Kidney capillary endothelial cell (primary cell): ENCODE measurements at places on chromosomes 16 and 17.

DNA sequence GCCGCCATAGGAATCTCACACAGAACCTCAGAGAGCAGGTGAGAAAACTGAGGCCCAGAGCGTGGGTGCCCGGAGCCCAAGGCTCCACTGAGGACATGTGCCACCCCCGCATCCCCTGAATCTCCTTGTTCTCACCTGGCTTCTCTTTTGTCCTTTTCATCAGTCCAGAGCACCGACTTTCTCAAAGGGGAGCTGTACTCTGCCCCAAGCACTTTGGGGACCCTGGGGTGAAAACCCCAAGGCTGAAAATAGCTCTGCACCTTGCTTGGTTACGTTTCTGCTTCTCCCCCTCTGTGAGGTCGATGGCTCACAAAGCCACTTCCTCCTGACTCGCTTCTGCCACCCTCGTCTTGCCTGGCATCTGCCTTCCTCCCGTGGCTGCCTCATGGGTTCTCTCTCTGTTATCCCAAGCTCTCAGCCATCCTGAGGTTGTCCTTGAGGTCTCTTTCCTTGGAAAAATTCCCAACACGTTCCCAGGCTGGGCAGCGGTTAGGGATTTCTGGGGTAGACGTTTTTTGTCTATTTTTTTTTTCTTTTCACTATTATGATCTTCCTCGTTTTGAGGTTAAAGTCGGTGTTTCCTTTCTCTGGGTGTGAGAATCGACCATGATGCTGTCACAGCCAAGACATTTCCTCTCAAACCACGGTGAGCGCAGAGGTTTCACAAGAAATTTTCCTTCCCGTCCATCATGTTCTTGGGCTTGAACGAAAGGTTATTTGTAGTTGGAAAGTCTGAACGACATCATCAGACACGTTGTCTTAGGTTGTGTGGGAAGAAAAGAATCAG is 37.2 kb downstream of the IRF8 start:
- no peak for DNase-seq

DNA sequence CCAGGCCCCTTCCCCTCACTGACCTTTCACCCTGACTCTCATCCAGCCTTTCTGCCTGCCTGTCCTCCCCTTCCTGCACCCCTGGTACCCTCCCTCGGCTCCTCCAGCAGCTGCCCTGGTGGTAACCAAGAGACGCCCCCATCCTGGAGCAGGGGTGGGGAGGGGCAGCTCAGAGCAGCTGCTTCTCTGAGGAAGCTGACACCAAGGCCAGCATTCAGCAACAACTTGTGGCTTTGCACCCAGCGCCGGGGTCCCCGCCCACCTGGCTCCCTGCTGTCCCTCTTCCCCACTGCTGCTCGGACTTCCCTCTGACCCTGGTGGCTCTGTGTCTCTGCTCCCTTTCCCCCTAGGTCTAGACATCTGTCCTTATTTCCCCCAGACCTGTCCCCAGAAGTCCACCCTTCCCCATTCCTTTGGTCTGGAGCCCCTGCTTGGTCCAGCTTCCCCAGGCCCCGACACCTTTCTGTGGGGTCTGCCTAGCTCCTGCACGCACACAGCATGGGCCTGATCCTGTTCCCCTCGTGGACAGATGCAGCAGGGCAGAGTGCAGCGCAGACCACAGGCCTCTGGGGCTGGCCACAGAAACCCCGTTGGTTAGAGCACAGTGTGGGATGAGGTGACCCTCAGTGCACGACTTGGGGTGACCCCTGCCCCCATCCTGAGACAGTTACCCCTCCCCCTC is 1.2 kb upstream of the ATP2A1 start:
- no peak for DNase-seq

GRCh38 chr17:39634384-39634871 is 2.5 kb upstream of the STARD3 start:
- DNase-seq, result peak; percentile 53

- no peak for DNase-seq
These were observed 108.3 kb upstream of the DHX40 start for GRCh38 chr17:59456923-59457615.

DNA sequence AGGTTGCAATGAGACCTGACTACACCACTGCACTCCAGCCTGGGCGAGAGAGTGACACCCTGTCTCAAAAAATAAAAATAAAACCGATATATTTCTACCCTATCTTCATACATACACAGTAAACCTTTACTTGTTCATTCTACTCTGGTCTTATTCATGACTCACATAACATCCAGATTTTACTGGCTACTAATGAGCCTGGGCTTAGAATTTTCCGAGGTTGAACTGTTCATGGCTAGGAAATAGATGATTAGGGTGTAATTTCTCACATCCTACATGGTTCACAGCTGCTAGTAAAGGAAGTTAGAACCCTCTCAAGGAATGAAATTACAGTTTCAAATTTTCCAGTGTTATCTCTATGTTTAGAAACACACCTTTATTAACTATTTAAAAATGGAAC is 14.7 kb downstream of the GSPT1 start:
- peak; percentile 48 for DNase-seq

DNA sequence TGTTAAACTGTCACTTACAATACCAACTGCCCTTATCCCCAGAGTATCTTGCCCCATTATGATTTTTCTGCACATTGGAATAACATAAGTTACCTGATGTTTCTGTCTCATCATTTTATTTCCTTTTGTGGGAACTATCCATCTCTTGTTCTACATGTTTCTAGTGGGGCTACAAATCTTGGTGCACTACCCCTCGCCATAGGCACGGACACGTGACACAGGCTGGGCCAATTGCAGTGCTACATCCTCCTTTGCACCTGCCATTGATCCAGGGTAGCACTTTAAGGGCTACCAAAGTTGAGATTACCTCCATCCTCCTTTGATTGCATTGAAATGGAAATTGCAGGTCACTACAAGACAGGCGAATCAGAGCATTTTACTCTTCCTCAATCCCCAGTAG is 14.2 kb upstream of the SYT17 start:
- no peak for DNase-seq

- DNase-seq, result no peak
These were observed 17.9 kb upstream of the SMIM5 start for GRCh38 chr17:75615301-75615700.

DNA sequence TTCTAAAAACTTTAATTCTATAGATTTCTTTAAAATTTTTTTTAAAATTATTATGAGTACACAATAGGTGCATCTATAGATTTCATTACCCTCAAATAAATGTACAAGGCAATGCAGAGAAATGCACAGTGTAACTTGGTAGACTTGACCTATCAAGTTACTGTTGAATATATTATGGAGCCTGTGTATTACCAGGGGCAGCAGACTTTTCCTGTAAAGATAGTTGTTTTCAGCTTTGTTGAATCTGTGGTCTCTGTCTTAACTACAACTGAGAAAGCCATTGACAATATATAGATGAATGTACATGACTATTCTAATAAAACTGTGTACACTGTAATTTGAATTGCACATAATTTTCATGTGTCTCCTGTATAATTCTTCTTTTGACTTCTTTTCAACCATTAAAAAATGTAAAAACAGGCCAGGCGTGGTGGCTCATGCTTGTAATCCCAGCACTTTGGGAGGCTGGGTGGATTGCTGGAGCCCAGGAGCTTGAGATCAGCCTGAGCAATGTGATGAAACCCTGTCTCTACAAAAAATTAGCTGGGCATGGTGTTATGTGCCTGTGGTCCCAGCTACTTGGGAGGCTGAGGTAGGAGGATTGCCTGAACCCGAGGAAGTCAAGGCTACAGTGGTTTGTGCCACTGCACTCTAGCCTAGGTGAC is 39.4 kb downstream of the TENT4B start:
- no peak for DNase-seq

GRCh38 chr17:6853764-6854442 is 22.4 kb upstream of the TEKT1 start:
- DNase-seq, result no peak

GRCh38 chr16:86029131-86029741 is 130.3 kb downstream of the IRF8 start:
- DNase-seq, result no peak

DNA sequence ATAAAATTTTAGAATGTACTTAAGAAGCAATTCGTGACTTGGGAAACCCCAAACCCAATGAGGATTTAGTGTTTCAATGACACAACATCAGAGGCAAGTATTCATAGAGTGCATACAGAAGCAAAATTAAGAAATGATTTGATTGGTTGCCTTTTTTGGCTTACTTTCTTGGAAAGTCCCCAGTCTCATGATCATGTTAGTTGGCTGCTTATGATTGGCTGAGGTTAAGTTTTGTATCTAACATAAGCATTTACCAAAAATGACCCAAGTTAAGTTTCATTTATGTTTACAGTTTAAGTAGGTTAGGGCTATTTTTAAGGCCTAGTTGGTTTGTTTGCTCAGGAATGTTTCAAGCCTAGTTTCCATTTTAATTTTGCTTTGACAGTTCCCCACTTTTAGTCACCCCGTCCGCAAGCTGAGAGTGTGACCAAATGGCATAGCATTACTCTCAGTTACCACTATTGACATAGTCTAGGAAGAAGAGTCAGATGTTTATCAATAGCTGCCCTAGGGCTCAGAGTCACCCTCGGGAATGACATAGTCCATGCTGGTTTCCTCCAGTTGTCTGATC is 36.2 kb downstream of the DGKE start:
- no peak for DNase-seq

- DNase-seq, result no peak
These were observed 527 bp upstream of the UBE2Z start for GRCh38 chr17:48907713-48908046.

DNA sequence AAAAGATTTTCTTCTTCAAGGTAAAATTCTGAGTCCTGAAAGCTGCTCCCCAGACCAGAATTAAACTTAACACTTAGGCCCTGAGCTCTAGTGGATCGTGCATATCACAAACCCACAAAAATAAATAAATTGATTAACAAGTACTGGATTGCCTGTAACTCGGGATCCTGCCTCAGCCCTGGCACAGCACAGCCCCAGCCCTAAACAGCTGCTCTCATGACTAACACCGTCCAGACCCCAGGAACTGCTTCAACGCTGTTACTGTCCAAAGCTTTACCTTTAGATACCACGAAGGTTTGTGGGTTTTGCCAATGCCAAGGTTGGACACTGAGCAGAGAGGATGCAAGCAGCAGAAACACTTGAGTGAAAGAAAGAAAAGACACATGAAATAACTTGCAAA is 172.5 kb downstream of the COPRS start:
- no peak for DNase-seq

DNA sequence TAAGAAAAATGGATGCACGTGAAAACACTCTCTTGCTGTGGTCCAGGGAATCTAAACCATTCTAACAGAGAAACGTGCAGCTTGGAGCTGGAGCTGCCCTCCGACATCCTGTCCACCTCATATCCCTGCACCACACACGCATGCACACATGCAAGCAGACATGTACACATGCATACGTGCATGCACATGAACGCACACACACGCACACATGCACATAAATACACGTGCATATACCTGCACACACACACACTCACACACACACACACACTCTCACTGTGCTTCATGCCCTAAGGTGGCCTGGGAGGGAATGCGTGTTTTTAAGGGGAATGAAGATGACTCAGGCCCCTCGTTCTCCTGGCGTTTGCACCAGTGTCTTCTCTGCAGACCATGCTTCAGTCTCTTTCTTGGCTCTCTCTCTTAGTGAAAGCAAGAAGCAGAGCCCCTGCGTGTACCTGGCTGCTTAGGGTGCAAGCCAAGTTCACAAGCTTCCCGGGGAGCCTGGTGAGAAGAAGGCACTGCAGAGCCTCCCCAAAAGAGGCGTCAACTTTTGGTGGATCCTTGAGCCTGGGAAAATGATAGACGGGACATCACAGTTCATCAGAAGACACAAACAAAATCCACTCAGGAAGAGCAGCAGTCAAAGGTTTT is 72.8 kb downstream of the GOSR1 start:
- DNase-seq, result no peak

DNA sequence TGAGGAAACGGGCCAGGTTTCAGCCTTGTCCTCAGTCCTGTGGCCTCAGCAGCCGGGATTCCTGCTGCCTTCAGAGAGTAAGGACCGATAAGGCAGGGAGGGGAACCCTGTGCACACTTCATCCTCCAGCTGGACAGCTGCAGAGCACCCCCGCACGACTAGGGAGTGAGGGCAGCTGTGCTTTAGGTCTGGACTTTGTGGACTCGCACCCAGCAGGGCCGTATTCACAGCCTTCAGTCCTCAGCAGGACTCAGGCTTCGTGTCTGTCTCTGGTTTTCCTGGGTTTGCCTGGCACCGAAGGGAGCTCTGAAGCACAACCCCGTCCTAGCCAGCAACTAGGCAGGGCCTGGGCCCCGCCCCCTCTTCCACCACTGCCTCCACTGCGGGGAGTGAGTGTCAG is 45.8 kb upstream of the CACNG5 start:
- no peak for DNase-seq

DNA sequence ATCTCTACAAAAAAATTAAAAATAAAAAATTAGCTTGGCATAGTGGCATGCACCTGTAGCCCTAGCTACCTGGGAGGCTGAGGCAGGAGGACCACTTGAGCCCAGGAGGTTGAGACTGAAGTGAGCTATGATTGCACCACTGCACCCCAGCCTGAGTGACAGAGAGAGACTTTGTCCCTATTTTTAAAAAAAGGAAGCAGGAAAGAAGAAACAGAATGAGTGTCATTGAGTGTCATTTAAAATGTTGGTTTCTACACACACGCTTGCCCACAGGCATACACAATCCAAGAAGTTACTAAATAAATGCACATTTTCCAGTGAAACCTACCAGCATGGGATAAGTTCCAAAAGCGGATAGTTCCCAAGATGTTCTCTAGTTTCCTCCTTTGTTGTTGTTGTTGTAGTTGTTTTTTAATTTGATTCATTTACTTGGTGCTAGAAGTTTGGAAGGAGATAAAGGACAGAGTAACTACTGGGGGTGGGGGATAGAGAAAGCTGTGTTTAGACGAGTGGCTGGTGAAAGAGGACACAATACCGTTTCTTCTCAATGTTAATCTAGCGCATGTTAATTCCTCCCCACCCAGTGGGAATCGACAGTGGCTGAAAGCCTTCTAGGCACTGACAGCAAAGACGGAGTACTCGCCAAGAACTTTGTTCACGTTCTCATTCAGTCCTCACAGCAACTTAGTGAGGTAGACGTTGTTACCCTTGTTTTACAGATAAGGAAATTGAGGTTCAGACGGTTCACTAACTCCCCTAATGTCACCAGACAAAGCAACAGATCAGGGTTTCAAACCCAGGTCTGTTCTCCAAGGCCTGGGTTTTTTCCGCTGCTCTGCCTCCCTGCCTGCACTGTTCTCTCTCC is 17.3 kb downstream of the MRPS23 start:
- no peak for DNase-seq

- DNase-seq, result no peak
These were observed 69.3 kb downstream of the ABCC1 start for GRCh38 chr16:16018705-16019104.
